ENCODE measurements at places on chromosomes 4 and X.

DNA sequence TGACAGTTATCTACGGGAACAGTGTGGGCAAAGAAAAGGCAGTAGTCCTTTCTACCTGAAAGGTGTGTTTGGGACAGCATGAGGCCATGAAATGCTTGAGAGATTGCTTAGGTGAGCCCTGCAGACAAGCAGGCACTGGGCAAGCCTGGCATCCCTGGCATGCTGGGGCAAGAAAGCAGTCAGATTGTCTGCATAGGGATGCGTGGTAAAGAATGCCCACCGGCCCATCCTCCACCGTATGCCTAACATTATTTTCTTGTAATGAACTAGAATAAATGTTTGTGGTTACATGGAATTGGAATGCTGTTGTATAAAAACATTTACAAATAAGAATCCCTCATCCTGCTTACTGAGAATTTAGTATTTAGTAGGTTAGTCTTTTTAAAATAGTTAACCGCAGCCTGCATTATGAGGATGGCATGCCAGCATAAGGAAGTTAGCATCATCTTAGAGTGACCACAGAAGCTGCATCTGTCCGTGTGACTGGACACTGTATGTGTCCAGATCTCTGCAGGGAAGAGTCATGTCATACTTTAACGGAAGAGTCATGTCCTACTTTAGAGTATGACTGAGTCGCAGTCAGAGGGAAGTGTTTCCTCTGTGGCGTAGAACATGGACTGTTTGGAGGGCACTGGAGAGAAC is 18.9 kb downstream of the ZBTB49 start:
- H3K4me1 ChIP-seq, result peaks cover 5% of the 10 kb centered on the region
- DNase-seq, result no peak
- no peak overlapping the region for H3K27ac ChIP-seq
- H3K27me3 ChIP-seq, result no peaks in the 10 kb centered on the region

DNA sequence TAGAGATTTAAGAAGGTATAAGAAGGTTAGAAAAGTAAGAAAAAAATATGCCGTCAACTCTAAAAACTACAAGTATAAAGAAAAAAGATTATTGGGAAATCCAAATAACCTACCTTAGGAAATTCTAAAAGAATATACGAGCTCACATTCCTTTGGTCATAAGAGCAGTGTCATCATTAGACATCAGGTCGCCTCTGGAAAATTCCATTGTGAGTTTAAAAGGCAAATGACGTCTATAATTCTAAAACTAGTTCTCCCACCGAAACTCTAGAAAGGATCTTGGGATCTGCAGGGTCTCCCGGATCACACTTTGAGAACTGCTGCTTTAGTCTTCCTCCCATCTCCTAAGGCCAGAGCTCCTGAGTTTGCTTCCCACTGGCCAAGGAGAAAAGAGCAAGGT is 518 bp upstream of the SAT1 start:
- no peak for DNase-seq
- H3K36me3 ChIP-seq, result peaks cover 27% of the 10 kb centered on the region
- no peaks in the 10 kb centered on the region for H3K27me3 ChIP-seq
- H3K27ac ChIP-seq, result peak overlapping the region; percentile 98
- H3K4me3 ChIP-seq, result peak overlapping the region; percentile 86

DNA sequence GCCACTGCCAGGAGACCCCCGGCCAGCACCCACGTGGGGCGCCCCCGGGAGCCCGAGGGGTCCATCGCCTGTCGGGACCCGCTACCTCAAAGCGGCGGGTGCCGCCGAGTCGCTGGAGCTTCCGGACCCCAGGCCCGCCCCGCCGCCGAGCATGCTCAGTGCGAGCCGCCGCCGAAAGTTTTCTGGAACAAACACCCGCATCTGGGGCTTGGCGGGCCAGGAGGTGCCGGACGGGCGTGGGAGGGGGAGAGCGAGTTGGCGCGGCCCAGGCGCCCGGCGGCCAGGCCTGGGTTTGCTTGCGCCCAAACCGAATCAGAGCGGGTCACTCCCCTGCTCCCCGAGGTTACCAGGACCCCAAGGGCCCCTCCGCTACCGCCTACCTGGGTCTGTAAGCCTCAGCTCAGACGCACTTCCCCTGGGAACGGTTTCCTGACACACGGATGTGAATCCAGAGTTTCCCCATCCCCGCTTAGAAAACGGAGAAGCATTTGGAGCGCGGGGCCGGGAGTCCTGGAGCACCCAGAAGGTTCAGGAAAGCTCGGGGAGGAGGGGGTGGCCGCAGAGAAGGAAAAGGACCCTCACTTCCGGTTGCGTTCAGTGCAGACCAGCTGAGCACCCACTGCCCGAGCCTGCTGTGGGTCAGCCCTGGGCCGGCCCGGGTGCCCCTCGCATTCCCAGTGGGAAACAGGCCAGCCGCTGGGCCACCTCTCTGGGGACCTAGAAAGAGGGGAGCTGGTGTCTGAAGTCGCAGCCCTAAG is at the start of gene EVC2:
TSS of gene EVC2 (minus strand) at position 111 of the 758 bp plus-strand sequence. CDS start at position 65, 46 bp downstream.
- H3K4me1 ChIP-seq, result peaks cover 6% of the 10 kb centered on the region
- no peak within 1 kb of the TSS for H3K27ac ChIP-seq
- peaks cover 38% of the 10 kb centered on the region for H3K27me3 ChIP-seq
- H3K4me3 ChIP-seq, result peak within 1 kb of the TSS; percentile 51
- H3K36me3 ChIP-seq, result peaks cover 3% of the 10 kb centered on the region

DNA sequence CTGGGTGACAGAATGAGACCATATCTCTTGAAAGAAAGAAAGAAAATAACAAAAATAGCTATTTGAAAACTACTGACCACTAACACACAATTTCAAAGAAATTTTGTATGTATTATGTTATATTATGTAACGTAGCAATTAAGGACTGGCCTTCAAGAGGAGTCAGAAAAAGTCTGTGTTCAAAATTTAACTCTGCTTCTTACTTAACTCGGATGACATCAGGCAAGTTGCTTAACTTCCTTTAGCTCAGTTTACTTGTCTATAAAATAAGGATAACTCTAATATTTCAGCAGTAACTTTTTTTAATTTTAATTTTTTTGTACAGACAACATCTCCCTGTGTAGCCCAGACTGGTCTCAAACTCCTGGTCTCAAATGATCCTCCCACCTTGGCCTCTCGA is 14.6 kb upstream of the PRSS12 start:
- no peaks in the 10 kb centered on the region for H3K4me1 ChIP-seq
- no peak overlapping the region for H3K4me3 ChIP-seq
- DNase-seq, result no peak
- no peaks in the 10 kb centered on the region for H3K36me3 ChIP-seq
- peaks cover 5% of the 10 kb centered on the region for H3K27me3 ChIP-seq

DNA sequence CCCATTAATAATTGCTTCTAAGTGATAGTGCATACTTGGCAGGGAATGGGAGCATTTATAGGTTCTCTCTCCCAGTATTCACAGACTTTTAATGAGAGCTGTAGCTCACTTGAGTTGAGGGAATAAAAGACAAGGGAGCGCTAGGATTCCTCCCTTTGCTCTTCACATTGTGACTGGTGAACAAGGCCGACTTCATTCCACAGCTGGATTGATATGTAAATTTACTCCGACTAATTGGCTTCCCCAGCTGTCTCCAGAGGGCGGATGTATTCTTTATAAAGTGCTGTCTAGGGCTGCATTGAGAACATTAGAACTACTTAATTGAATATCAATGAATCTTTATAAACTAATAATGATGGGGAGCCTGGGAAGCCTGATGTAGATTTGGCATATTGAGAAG is 63.4 kb downstream of the GPR50 start:
- no peaks in the 10 kb centered on the region for H3K27me3 ChIP-seq
- no peak overlapping the region for H3K27ac ChIP-seq
- no peaks in the 10 kb centered on the region for H3K36me3 ChIP-seq
- no peaks in the 10 kb centered on the region for H3K4me1 ChIP-seq
- no peak for DNase-seq
- no peak overlapping the region for H3K4me3 ChIP-seq

- peaks cover 4% of the 10 kb centered on the region for H3K27me3 ChIP-seq
- H3K36me3 ChIP-seq, result peaks cover 46% of the 10 kb centered on the region
- H3K4me1 ChIP-seq, result peaks cover 42% of the 10 kb centered on the region
- peak; percentile 97 for DNase-seq
- peak within 1 kb of the TSS; percentile 99 for H3K27ac ChIP-seq
- peak within 1 kb of the TSS; percentile 86 for H3K4me3 ChIP-seq
Measured at GRCh38 chr4:151099229-151099975, at the start of gene RPS3A. RPS3A (plus strand) TSS chr4:151099628; CDS start chr4:151099653, 25 bp downstream.

DNA sequence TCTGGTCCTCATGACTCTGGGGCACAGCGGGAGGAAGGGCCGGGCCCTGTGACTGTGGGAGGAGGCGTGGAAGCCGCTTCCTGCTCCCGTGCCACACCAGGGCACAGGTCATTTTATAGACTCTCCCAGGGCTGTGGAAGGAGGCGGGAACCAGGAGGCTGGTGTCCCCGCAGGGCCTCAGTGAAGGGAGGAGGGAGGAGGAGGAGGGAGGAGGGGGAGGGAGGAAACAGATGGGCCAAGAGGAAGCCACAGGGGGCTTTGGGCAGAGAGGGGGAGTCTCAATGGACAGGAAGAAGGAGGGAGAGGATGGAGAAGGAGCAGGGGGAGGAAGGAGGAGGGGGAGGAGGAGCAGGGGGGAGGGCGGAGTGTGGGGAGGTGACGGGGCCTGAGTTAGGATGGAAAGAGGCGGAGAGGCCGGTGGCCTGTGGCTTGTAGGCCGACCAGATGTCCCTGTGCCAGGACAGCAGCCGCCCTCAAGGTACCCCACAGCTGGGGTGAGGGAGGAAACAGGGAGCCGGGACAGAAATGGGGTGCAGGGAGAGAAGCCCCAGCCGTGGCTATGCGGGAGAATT is 6.2 kb upstream of the PLCXD1 start:
- H3K4me1 ChIP-seq, result peaks cover 18% of the 10 kb centered on the region
- peaks cover 2% of the 10 kb centered on the region for H3K27me3 ChIP-seq
- peak overlapping the region; percentile 52 for H3K4me3 ChIP-seq
- no peak for DNase-seq

DNA sequence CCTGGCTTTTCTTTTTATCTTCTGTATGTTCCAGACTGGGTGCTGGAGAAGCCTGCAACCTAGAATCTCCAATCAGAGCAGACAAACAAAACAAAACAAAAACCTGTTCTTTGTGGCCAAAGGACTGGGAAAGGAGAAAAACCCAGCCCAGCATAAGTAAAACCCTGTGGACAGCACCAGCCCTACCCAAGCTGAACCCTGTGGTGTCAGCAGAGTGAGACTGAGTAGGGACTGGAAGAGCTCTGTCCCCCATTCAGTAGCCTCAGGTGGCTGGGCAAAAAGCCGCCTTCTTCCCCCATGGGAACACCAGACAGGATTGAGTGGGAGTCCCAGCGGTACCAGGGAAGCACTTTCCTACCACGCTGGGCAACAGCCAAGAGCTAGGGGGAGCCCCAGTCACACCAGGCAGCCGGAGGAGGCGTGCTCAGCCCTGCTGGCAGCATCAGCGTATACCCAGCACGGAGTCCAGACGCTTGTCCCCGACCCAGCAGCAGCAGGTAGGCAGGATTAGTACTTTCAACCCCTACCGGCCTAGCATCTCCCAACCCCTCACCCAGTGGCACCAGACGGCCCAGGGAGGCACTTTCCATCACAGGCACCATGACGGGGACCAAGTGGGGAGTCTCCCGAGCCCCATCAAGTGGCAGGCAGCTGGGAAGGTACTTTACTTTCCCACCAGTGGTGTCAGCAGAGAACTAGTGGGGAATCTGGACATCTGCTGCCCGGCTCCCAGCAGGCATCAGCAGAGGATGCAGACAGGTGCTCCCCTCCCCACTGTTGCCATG is 8.6 kb upstream of the JADE3 start:
- no peaks in the 10 kb centered on the region for H3K4me1 ChIP-seq
- peak overlapping the region; percentile 25 for H3K4me3 ChIP-seq
- peak; percentile 61 for DNase-seq
- no peaks in the 10 kb centered on the region for H3K36me3 ChIP-seq

DNA sequence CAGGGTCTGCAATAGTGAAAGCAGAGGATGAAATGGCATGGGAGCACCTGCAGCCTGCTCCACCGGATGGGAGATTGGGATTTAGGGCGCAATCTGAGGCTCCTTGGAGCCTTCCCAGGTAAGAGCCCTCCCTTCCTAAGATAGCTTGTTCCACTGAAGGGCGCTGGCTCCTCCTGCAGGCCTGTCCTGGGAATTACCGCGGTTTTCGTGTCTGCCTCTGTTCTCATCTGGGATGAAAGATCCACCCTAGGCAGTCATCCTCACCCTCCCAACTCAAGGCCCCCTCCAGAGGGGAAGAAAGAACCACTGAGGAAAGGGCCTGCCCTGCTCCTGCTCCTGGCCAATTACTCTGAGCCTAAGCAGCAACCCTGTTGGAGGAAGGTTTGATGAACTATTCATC is 547.5 kb downstream of the SMARCA1 start:
- no peaks in the 10 kb centered on the region for H3K4me1 ChIP-seq
- H3K27me3 ChIP-seq, result no peaks in the 10 kb centered on the region
- H3K36me3 ChIP-seq, result no peaks in the 10 kb centered on the region
- no peak overlapping the region for H3K27ac ChIP-seq
- DNase-seq, result peak; percentile 20

DNA sequence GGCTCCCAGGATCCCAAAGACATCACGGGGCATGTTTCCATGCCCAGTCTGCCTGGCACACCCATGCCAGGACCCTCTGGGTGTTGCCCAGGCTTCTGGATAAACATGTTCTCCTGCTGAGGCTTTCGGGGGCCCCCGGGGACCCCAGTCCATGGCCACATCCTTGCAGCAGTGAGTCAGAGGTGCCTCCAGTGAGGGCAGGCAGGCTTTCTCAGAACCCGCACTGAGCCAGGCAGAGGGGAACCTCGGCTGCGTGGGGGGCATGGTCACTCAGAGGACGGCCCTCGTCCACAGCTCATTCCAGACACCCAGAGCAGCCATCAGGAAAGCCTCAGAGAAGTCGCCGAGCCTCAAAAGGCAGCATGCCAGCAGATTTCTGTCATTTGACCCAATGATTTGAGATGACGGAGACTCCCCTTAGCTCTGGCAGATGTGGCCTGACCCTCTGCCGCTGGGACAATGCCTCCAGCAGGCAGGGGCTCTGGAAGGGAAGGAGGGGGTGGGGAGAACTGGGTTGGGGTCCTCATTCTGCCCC is 54.8 kb downstream of the PPP2R2C start:
- H3K27ac ChIP-seq, result no peak overlapping the region
- no peak for DNase-seq
- no peaks in the 10 kb centered on the region for H3K36me3 ChIP-seq
- H3K4me3 ChIP-seq, result no peak overlapping the region

GRCh38 chr4:124111922-124112321 is 600.6 kb downstream of the ANKRD50 start:
- no peaks in the 10 kb centered on the region for H3K4me1 ChIP-seq
- DNase-seq, result no peak
- H3K4me3 ChIP-seq, result no peak overlapping the region
- no peaks in the 10 kb centered on the region for H3K27me3 ChIP-seq

DNA sequence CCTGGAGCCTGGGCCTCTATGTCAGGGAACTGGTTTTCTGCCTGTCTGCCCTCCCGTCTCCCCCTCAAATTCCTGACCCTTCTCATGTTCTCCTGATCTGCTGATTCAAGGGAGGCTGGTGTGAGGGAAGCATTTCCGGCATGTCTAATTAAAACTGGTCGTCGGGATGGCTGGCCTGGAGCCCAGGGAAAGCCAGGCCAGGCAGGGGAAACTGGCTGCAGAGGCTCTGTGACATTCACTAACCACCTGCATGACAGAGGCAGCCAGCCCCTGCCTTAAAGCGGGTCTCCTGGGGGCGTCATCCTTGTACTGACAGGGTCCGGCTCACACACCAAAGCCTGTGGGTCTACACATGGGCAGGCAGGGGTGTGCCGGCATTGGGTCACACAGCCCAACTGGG is 35.2 kb downstream of the ABLIM2 start:
- H3K4me1 ChIP-seq, result no peaks in the 10 kb centered on the region
- H3K27ac ChIP-seq, result no peak overlapping the region
- H3K36me3 ChIP-seq, result no peaks in the 10 kb centered on the region
- DNase-seq, result no peak
- H3K27me3 ChIP-seq, result no peaks in the 10 kb centered on the region

GRCh38 chrX:30065226-30065625 is 150.1 kb upstream of the MAGEB2 start:
- no peak for DNase-seq
- no peaks in the 10 kb centered on the region for H3K4me1 ChIP-seq
- H3K4me3 ChIP-seq, result no peak overlapping the region
- no peaks in the 10 kb centered on the region for H3K36me3 ChIP-seq
